ENCODE measurements at places on chromosomes 11 and 22.

DNA sequence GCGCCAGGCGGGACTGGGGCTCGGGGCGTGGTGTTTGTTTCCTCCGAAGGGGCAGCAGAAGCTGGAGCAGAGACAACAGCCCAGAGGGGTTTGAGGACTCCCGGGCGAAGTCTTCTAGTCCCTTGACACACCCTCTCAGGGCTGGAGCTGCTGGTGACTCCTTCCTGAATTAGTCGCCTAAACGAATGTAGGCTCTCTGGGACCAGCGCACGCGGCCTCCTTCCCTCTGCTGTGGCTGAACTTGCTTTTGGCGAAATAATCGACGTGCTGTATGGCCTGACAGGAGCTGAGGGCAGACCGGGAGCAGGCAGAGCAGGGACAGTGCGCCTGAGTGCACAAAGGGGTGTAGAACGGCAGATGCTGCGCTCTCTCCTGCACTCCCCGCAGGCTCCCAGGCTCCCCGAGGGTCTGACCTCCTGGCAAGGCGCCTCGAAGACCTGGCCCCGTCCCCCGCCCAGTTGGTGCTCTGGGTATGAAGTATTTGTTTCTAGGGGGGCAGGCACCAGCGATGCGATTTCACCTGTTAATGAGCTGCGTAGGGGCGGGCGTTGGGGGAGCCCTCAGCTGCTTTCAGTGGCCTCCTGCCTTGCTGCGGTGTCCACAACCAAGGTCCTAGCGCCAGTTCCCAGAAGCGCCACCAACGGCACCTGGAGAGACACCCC is 5.3 kb downstream of the SLC17A6 start:
- no peak for DNase-seq

- no peak for DNase-seq
Measured at GRCh38 chr22:29715240-29715639, 4.6 kb upstream of the CABP7 start.

DNA sequence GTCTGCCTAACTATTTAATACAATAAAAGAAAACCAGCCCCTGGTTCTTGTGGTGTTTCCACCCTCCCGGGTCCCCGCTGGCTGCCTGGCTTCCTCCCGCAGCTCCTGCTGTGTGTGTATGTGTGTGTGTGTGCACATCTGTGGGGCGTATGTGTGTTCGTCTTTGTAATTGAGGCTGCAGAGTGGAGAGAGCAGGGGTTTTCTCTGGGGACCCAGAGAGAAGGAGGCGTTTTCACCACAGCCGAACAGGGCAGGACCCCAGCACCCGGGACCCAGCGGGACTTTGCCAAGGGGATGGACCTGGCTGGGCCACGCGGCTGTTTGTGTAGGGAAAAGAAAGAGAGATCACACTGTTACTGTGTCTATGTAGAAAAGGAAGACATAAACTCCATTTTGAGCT is 42.7 kb downstream of the IGLL1 start:
- no peak for DNase-seq

GRCh38 chr11:78801161-78801884 is 226.7 kb upstream of the NARS2 start:
- DNase-seq = no peak

- DNase-seq = no peak
Measured at GRCh38 chr11:79227767-79228755, 212.8 kb downstream of the TENM4 start.

DNA sequence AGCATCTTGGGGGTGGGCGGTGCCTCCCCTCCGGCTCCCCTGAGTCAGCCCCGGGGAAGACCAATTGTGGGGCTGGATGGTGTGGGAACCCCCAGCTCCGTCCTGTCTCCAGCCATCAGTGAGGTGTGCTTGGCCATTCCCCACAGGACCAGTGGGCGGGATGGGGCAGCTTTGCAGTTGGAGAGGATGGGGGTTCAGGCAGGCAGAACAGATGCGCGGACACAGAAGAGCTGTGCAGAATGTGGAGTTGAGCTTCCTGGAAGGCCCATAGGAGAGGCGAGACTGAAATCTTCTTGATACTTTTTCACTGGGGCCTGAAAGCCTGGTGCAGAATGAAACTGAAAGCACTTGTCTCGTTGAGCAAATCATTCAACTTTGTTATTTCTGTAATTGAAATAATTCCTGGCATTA is 23.8 kb downstream of the PARVB start:
- no peak for DNase-seq

DNA sequence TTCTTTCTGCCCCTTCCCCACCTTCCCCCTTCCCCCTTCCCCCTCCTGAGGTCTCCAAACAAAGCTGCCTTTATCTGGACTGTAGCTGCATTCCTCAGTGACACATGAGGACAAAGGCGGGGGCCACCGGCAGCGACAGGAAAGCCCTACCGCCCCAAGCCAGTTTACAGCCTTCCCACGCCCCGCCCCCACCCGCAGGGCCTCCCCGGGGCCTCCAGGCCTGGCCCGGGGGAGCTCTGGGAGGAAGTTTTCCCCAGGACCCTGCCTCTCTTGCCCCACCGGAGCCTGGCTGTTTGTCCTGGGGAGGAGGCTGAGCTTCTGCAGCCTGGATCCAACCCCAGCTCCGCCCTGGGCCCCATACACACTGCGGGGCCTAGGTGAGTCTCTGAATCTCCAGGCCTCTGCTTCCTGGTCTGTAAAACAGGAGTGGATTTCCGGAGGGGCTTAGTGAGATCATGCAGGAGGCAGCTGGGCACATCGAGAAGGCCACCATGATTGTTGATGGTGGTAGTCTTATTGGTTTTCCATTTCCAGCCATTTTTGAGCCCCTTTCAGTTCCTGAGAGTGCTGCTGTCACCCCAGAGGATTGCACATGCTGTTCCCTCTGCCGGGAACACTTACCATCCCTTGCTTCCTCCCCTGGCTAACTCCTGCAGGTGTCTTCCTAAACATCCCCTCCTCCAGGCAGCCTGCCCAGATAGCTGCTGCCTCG is 130.7 kb downstream of the MN1 start:
- DNase-seq = no peak

GRCh38 chr22:44583061-44583760 is 85.2 kb upstream of the RTL6 start:
- no peak for DNase-seq

DNA sequence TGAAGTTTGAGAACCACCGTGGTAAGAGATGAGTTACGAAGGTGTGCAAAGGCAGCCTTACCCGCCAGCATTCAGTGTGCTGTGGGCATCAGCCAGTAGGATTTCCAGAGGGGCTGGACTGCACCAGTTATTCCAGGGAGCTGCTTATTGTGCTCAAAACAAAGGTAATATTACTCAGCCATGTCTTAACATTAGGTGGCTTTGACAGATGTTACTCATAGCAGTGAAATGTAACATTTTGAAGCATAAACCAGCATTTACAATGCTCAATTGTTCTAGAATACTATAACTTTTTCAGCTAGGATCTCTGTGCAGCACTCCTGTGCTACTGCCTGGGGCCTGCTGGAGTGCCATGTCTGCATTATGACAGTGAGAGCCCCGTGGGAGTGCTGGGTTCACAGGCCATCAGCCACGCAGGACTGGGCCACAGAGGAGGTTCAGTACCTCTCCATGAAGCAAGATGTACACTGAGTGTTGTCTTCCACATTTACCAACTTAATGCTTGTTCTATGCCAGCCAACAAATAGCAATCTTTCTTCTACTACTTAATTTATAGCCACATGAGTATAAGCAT is 238.1 kb downstream of the CADM1 start:
- DNase-seq = no peak

DNA sequence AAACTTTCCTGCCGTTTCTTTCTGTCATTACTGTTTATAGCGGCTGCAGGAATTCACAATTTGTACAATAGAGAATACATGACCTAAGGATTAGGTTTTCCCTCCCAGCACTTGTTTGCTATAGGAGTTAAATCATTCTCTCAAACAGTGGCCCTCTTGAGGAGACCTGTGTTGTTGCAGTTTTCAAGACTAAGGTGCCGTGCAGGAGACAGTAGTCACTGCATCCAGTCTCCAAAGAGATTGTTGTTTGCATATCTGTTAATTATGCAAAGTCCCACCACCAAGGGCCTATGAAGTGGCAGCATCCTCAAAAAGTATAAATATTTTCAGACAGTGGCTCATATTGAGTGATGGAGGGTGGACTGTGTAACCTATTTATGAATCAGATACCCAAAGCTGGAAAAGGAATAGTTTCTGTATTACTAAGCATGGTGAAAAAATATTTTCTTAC is 2.3 kb downstream of the PRSS23 start:
- no peak for DNase-seq

DNA sequence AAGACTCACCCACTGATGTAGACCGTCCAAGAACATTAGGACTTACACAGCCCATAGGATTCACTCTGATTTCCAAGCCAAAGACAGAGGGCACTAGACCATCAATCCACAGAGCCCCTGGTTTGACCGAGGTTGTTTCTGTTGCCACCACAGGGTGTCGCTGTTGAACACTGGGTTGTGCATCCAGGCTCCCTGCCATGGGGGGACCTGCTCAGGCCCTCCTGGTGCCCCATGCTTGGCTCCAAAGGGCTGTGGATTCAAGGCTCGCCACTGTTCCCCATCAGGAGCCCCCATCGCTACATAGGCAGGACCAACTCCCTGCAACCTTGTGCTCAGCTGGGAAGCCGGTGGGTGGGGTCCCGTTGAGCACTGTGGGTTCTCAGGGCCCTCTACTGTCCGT is 128.0 kb upstream of the ANO1 start:
- DNase-seq = no peak

DNA sequence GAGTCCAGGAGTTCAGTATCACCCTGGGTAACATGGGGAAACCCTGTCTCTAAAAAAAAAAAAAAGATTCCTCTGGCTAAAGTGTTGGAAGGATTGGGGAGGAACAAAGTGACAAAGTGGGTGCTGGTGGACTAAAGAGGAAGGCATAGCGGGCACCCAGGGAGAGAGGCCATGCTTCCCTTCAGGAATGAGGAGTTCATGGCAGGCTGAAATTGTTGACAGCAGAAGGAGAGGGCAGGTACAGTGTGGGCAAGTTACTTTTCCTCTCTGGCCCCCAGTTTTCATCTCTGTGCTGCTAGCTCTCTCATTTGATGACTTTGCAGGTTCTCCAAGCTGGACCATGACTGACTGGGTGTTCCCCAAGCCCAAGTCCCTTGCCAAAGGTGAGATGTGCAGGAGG is 4.4 kb upstream of the SYT13 start:
- DNase-seq = no peak

- DNase-seq = no peak
Measured at GRCh38 chr11:127138613-127139012, 138.0 kb upstream of the KIRREL3 start.

DNA sequence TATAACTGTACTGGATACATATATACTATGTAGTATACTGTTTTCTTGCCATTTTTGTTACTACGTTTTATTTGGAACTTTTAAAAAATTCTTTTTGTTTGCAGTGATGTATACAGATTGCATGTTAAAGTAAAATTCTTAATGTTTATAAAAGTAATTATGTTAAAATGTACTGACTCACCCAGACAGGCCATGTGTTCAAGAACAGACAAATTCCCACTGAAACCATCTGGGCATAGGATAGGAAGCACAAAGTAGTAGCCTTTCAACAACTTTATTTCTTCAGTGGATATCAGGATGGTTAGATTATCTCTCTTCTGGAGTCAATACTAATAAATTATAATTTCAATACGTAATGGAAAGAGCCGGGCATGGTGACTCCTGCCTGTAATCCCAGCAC is 19.8 kb downstream of the PRMT3 start:
- no peak for DNase-seq

GRCh38 chr22:38989466-38989865 is 7.3 kb downstream of the APOBEC3B start:
- DNase-seq = no peak

GRCh38 chr11:84383576-84383975 is 1097.4 kb upstream of the CCDC90B start:
- DNase-seq = no peak

DNA sequence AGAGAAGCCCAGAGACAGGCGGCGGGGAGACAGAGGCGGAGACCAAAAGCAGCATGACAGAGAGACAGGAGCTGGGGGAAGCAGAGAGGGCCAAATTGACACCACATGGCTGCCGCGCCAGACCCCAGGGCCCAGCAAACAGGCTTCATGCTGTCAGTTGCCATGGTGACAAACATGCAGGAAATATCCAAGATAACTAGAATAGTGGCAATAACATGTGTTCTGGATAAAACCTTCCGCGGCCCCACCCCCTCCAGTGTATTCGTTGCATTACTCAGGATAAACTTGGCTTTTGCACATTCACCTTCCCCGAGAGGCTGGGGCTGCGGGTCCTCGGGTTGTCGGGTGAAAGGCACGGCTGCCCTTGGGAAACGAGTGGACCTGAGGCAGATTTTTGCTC is 49.9 kb upstream of the CDON start:
- DNase-seq = no peak

- DNase-seq = no peak
Measured at GRCh38 chr11:62472063-62472884, 53.4 kb downstream of the SCGB1A1 start.

- no peak for DNase-seq
Measured at GRCh38 chr11:68839911-68840641, 1.6 kb downstream of the CPT1A start.

- peak; percentile 66 for DNase-seq
Measured at GRCh38 chr22:24592851-24593558, at the start of gene LRRC75B. TSS of gene LRRC75B (minus strand) at chr22:24593073. CDS start at chr22:24593039, 34 bp downstream.

- DNase-seq = no peak
Measured at GRCh38 chr11:8126649-8127289, 42.1 kb downstream of the RIC3 start.

DNA sequence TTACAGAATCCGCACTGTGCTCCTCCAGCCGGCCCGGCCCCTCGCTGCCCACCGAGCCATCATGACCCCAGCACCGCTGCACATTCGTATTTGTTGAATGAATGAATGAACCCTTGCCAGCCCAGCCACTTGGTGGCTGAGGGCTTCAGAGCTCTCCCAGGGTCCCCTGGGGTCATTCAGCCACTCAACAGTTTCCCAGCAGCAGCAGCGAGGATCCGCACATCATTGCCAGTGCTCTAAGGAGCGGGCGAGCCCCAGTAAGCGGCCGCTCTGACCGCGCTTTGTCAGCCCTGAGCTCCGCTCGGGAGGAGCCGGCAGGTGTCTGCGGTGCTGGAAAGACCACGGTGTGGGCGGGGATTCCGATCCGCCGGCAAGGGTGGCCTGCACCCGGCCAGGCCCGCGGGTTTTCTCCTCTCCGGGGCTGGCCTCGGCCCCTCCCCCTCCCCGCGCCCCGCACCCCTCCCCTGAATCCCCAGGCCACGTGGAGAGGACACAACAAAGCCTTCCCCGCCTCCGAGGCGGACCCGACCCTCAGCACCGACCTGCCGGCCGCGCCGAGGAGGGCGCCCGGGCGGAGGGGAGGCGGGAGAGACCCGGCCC is 563 bp downstream of the BID start:
- no peak for DNase-seq

GRCh38 chr11:46378811-46379481 is 2.5 kb upstream of the MDK start:
- DNase-seq = no peak

DNA sequence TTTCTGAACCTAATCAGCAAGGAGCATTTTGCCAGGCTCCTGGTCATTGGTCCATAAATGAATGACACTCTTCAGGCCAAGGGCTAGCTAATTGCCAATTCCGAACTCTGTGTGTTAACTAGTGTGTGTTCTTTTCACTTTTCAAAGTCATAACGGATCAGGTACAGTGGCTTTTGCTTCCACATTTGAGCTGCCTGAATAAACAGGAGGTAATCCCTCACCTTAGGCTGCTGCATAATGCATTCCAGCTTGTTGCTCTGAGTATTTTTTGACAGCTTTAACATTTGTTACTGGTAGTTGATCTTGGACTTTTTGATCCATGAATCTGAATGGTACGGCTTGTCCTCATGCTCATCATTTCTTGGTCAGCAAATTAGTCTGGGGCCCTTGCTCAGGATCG is 485.1 kb downstream of the CNTN5 start:
- no peak for DNase-seq

GRCh38 chr11:17313349-17314231 is 37.1 kb downstream of the NUCB2 start:
- no peak for DNase-seq

- DNase-seq = no peak
Measured at GRCh38 chr11:43012606-43013005, 299.2 kb upstream of the API5 start.

Data from caudate nucleus (tissue), 63 donors.